GM13976 (cell line): ENCODE measurements at places on chromosomes 13 and 19.

DNA sequence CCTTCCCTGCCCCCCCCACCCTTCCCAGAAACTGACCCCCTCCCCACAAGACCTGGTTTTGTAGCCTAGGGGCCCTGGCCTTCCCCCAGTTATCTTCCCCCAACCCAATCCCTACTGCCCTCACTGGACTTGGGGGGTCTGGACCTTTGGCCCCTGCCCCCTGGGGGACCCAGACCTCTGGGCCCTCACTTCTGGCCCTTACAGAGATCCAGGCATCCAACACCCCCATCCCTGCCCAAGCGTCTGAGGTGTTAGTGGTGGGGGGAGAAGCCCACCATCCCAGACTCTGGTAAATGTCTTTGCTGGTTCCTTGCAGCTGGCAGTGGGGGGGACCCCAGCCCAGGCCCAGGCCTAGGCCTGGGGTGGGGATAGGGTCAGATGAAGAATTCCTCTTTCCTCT lies 3.5 kb upstream of the ZNF428 start:
- DNase-seq, result no peak

DNA sequence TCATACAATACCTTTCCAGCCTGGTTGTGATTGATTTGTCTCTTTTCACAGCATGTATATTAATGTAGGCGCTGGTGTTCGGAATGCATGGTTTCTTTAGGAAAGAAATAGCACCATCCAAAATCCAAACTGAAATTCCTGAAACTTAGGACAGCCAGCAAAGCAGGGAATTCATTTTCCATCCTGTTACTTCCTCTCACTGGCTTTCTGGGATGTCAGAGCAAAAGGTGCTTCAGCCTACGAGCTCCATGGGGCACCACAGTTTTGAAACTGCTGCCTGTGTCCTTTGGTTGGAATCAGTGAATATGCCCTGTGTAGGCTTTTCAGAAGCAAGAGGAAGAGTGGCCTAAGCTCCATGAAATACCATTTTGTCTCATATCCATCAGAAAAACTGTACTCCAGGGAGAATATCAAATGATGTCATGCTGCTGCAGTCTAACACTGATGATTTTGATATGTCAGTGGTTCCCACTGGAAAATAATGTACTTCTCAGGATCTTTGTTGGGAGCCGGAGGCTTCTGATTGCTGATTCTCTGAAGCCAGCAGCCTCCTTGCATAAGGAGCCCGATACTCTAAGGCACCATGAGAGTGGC lies 117.8 kb upstream of the SERP2 start:
- no peak for DNase-seq

DNA sequence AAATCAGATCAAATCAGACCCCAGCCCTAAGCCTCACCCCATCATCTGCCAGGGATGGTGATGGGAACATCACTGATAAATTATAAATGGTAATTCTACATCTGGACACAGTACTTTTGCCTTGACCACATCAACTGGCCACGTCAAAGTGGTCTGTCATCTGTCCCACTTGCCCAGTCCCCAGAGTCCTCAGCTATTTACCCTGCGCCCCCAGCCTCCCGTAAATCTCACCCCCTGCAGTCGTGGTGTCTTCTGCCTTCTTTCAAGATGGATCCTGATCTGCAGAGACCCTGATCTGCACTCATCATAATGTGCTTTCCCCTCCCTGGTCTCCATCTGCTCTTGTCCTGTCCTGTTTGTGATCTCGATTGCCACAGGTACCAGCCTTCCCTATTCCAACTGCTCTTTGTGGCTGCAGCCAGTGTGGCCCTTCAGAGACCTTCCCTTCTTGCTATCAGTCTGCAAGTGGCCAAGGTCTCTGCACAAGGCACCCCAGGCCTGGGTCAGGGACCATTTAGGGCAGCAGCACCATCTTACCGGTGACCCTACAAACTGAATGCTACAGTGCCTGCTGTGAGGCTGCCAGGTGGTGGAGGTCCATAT lies 26.7 kb upstream of the POP4 start:
- no peak for DNase-seq

DNA sequence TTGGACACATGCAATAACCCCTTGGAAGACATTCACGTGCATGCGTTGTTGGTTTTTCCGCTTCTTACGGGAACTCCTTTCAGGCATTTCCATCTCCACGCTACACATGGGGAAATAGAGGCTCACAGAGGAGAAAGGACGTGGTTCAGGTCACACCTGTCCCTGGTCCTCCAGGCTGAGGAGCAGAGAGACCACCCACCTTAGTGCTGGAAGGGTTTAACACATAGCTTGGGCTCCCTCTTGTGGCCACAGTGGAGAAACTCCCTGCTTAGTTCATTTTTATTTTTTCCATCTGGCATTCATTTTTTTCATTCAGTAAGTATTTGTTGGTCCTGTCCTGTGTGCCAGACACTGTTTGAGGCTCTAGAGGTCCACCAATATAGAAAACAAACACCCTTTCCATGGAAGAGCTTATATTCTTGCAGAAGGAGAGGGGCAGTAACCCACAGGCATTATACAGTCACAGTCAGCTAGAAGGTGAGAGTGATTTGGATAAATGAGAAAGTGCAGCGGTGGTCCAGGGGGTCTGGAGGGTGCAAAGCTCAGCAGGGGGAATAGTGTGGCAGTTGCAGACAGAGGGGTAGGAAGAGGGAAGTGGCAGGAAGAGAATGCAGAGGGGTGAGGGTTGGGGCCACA lies 24.2 kb upstream of the TTYH1 start:
- peak; percentile 71 for DNase-seq

GRCh38 chr13:75324413-75324940 lies 157.5 kb downstream of the TBC1D4 start:
- no peak for DNase-seq

DNA sequence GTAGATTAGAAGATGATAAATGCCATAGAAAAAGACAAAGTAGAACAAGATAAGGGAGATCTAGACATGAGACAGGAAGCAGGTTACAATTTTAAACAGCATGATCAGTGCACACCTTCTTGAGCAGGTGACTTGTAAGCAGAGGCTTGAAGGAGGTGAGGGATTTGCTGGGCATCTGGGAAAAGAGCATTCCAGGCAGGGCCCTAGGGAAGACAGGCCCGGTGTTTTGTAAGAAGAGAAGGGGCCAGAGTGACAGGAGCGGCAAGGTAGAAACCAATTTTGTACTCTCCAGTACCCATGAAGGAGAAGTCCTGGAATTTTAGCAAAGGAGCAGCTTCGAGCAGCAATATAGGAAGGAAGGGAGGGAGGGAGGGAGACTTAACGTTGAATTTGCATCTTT lies 296.5 kb downstream of the MZT1 start:
- DNase-seq, result no peak

- peak; percentile 94 for DNase-seq
Observed at GRCh38 chr19:18450931-18451836, 13.3 kb upstream of the ISYNA1 start.

DNA sequence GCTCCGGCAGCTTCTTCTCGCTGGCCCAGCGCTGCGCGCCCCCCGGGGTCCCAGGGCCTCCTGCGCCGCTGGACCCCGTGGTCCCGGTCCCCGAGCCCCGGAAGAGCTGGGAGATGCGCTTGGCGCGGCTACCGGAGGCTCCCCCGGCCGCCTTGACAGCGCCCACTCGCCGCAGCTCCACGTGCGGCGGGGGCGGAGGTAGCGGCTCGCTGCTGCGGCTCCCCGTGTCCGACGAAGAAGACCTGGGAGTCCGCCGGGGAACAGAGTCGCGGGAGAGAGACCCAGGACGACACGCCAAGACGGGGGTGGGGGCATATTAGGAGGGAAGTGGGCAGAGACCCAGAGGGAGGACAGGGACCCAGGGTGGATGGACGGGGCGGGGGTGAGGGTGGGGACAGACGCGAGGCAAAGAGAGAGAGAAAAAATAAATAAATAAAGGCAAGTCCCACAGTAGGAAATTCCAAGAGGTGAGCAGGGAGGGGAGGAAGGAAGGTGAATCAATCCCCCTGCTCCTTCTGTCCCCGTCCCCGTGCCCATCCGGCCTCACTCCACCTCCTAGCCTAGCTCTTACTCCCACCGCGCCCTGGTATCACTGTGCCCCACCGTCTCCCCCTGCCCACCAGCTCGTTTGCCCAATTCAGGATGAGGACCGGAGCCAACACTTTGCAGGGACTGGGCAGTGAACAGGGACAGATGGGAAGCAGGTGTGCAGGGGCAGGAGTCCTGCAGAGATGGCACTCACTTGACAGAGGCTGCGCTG lies 826 bp downstream of the RASIP1 start:
- no peak for DNase-seq

DNA sequence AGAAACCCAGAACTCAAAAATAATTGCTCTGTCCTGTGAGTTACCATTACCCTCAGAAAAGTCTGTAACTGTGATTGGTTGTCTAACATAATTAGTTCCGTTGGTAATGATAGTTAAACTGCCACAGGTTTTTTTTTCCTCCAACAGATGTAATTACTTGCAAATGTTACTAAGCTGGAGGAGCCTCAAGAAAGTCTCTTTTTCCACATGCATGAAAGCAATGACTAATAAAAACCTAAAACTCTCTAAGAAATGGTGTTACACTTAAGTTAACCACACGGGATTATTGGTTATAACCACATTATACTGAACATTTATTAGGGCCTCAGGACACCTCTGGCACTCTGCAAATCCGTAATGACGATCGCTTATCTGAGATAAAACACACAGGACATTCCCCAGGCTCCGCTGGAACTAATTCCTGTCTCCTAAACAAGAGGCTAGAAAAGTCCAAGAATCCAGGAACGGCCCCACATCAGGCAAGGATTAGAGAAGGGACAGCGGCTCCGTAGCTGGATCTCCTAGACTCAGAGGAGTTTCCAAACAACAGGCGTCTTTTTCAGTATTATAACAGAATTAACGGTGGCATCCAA lies 753 bp downstream of the ZNF235 start:
- peak; percentile 35 for DNase-seq

- no peak for DNase-seq
Observed at GRCh38 chr13:59279028-59279427, 884.7 kb downstream of the DIAPH3 start.

DNA sequence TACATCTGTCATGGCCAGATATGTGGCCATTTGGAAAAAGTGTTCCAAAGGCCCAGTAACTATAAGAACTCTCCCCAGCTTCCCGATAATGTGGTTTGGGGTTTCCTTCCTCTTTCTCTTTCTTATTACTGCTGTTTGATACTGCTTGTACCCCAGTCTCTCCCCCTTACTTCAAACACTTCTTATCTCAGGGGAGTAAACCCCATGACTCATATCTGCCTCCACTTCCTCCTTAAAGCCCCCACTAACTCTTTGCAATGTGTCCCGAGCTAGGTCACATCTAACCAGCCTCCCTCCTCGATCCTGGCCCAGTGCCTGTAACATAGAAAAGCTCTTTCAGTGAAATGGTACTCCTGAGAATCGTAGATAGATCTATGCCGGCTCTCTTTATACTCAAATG lies 82.4 kb upstream of the STARD13 start:
- no peak for DNase-seq

DNA sequence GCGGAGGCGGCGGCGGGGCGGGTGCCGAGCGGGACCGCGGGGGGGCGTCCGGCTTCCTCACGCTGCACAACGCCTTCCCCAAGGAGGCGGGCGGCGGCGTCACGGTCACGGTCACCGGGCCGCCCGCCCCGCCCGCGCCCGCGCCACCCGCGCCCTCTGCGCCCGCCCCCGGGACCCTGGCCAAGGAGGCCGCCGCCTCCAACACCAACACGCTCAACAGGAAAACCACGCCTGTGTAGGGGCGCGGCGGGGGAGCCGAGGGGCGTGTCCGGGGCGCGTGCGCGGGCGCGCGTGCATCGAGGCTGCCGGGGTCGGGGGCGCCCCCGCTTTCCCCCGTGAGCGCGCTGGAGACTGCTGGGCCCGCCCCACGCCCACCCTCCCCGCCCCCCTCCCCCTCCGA lies 8.8 kb upstream of the CACNG6 start:
- no peak for DNase-seq

- DNase-seq, result no peak
Observed at GRCh38 chr13:51179432-51179971, 42.7 kb upstream of the FAM124A start.

DNA sequence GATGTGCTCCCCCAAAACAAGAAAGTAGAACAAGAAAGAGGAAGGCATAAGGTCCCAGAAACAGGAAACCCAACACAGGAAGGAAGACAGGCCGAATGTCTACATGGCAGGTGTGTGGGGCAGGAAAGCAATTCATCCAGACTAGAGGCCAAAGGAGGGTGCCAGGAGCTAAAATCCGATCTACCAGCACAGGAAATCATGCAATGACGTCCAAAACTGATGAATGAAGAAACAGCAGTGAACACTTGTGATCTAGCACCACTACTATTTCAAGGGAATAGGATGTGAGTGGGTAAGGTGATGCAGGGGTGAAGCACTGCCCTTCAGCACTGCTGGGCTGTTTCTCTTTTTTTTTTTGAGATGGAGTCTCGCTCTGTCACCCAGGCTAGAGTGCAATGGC lies 59.1 kb downstream of the DOCK9 start:
- no peak for DNase-seq

GRCh38 chr19:35730326-35730725 lies 11.9 kb downstream of the IGFLR1 start:
- DNase-seq, result no peak

GRCh38 chr13:107458269-107458668 lies 757.1 kb downstream of the LIG4 start:
- no peak for DNase-seq

GRCh38 chr19:4868286-4868834 lies 893 bp upstream of the PLIN3 start:
- DNase-seq, result no peak

- no peak for DNase-seq
Observed at GRCh38 chr19:41774515-41774980, 19.2 kb downstream of the CEACAM6 start.

GRCh38 chr13:45055198-45055901 lies 65.0 kb upstream of the GTF2F2 start:
- DNase-seq, result peak; percentile 58

- no peak for DNase-seq
Observed at GRCh38 chr13:47646298-47646697, 354.8 kb downstream of the SUCLA2 start.

GRCh38 chr13:25186187-25186586 lies 14.1 kb upstream of the AMER2 start:
- DNase-seq, result peak; percentile 62

- no peak for DNase-seq
Observed at GRCh38 chr13:71714802-71715375, 152.1 kb downstream of the DACH1 start.

GRCh38 chr19:30492586-30493270 lies 120.5 kb downstream of the ZNF536 start:
- no peak for DNase-seq

DNA sequence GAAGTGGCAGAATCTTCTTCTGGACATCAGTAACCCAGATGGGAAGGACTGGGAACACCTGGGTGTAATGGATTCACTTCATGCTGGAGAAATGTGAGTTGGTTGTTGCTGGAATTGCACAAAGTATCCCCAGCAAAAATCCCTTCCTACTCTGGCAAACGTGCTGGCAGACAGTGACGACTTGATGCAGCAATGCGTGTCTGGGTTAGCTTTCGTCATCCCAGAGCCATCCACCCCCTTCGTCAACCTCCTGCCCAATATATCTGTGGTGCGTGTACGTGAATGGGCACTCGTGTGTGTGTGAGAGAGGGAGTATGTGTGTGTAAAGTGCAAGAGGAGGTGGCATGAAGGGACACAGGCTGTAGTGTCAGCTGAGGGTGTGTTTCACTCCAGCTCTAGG lies 70.9 kb downstream of the TM9SF2 start:
- DNase-seq, result no peak
